Mesenteric fat pad (tissue), 1 donor: ENCODE measurements at places on chromosomes 11 and 22.

DNA sequence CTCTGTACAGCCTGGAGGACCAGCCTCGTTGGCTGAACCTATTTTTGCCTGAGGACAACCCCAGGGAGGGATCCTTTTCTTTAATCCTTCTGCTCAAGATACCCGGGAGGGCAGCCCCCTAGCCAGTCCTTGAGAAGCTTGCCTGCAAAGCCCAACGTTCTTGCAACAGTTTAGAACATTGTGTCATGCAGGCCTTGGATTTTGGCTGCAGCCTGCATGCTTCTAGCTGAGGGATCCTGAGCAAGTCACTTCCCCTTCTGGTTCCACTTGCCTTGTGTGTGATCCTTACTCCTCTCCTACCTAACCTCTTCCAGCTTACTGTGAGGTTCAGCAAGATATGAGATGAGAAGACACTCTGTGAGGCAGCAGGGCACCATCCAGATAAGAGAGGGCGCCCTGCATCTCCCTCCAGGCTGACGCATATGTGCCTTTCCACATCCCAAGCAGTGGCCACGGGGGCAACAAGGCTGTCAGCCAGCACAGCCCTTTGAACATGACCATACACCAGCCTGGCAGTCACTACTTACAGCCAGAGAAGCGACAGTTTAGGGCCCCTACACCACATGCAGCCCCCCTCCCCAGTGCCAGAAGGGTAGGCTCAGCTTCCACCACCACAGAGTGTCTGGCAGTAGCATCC, 76.1 kb downstream of the C11orf58 start:
- DNase-seq, result no peak

DNA sequence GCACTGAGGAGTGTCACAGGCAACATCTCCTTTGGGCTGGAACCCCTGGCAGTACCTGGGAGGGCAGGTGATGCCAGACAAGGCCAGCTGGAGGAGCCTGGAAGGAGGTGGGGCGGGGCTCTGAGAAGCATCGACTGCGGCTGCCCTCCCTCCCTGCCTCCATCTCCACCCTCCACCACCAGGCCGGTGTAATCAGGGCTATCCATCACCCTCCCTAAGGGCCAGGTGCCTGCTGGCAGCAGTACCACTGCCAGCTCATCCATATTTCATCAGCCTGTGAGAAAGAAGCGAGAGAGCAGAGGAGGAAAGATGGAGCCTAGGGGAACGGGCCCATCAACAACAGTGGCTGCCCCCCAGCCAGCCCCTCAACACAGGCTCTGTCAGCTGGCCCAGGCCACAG, 51.4 kb upstream of the RASD2 start:
- no peak for DNase-seq

- DNase-seq, result no peak
Observed at GRCh38 chr11:123410218-123410549, 19.9 kb upstream of the GRAMD1B start.

GRCh38 chr11:19664886-19665548, 47.6 kb upstream of the NAV2 start:
- DNase-seq, result no peak

DNA sequence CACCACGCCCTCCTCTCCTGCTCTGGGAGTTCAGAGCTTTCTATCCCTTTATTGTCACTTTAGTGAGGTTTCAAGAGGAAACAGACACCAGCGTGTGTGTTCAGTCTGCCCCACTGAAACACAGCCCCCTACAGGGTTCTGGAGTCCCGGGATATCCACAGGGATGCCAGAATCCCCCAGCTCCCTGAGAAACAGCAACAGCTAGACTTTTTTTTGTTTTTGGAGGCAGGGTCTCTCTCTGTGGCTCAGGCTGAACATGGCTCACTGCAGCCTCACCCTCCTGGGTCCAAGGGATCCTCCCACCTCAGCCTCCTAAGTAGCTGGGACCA, 10.4 kb downstream of the SULT4A1 start:
- peak; percentile 35 for DNase-seq

DNA sequence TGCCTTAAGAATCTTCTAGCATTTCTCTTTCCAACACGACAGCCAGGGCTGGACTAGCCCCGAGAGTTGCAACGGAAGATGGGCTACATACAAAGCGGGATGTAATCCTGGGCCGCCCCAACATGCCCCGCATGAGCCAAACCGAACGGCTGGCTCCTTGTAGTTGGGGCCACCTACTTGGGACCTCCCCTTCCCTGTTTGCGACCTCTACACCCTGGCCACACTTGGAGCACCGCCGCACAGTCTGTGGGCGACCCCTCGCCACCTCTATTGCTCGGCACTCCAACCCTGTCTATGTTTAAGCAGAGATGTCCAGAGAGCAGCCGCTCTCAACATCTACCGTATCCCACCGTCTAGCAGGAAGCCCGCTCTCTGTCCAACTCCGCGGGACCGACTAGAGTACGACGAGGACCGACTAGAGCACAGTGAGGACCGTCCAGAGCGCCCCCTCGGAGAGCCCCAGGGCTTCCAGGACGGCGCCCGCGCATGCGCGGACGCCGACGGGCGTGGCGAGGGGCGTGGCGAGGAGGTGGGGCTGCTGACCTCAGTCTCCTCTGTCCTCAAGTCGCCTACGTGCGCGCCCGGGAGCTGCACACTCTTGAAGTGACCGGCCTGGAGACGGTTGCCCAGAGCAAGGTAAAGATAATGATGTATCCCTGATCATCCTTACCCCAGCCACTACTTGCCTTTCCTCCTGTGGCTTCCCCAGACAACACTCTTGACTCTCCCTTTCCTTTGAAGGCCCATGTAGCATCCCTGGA, 32.3 kb downstream of the NEAT1 start:
- DNase-seq, result peak; percentile 96

GRCh38 chr11:116931206-116931953, 94.0 kb upstream of the APOA1 start:
- DNase-seq, result no peak

DNA sequence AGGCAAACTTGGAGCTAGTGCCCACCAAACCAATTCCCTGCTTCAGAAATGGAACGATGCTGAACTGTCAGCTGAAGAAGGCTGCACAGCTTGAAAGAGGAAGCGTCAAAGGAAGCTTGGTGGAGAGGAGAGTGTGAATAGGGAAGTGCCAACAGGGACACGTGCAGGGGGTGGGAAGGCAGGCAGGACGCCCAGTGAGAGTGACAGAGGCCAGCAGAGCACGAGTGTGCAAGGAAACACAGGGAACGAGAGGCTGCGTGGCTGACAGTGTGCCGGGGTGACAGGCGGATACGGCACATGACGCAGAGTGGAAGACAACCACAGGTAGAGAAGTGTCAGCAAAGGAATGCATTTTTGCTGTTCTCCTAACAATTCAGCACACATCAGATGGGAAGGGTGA, 196.4 kb downstream of the LARGE1 start:
- no peak for DNase-seq

DNA sequence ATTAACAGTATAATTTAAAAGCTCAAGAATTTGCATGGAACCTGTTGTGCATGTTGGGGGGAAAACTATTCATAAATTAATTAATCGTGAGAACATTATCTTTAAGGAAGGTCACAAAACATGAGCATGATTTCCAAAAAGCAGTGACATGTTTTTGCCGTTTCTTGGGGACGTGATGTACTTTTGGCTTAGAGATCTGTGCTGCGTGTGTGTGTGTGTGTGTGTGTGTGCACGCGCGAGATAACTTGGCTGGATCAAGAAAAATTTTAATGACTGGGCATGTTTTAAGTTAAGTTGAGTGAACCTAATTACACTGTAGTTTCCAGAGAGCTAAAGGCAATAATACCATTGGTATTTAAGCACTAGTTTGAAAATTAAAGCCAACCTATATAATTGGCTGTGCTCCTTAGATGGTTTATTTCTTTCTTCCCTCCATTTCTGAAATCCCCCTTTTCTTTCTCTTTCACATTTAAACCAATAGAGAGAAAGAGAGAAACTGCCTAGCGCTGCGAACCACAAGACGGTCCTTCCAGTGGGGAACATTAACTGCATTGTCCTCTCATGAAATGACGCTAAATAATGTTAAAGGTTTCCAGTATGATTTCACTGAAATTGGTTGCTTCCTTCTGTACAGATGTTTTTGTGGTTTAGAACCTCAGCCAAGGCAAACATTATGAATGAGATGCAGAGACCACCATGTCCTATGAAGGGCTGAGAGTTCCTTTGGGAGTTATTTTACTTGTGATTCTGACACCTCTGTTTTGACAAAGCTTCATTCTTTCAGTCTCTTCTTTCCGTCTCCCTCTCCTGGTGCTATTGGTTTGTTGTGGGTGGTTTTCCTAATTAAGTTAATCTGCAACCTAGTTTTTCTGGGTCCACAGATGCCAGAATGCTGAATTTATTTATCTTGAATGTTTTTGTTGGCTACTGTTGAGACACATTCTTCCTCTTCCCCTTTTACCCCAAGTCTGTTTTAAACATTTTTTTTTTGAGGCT, 51.7 kb downstream of the ZBTB16 start:
- DNase-seq, result no peak

DNA sequence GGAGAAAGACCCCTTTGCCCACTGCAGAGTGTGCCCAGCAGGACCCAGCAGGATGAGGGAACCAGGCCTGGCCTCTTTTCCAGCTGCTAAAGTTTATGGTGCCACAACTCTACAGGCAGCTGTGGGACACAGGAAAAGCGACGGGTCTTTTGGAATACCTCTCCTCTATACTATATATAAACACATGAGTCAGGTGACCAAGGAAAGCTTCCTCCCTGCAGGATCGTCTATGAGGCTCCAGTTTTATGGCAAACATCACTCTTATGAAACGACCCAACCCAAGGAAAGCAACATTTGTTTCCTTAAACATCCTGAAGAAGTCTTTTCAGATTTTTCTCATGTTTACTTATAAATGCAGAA, 102.8 kb upstream of the AKIP1 start:
- no peak for DNase-seq

DNA sequence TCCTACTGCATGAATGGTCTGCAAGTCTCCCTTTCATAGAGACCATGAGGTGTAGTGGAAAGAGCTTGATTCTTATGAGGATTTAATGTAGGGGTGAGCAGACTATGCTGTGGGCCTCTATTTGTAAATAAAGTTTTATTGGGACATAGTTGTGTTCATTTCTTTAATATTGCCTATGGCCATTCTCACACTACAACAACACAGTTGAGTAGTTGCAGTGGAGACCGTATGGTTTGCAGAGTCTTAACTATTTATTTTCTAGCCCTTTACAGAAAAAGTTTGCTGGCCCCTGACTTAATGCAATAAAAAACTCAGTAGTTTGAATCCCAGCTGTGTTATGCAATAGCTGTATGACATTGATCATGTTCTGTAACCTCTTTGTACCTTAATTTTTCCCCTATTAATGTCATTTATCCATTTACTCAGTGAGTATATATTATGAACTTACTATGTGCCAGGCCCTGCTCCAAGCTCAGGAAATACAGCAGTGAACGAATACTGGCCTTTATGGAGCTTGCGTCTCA, 106.3 kb downstream of the ATXN10 start:
- DNase-seq, result no peak

- DNase-seq, result no peak
Observed at GRCh38 chr11:106585061-106585460, 433.2 kb downstream of the GUCY1A2 start.
